ENCODE measurements at places on chromosomes 1 and 21.

- no peak for DNase-seq
Observed at GRCh38 chr1:77024500-77024899, 157.2 kb downstream of the ST6GALNAC5 start.

GRCh38 chr1:186016856-186017255 lies 282.7 kb downstream of the HMCN1 start:
- no peak for DNase-seq

- DNase-seq, result no peak
Observed at GRCh38 chr1:119409731-119410130, 5.2 kb upstream of the HSD3B2 start.

- DNase-seq, result peak; percentile 41
Observed at GRCh38 chr1:6343506-6344405, 49.8 kb downstream of the ACOT7 start.

DNA sequence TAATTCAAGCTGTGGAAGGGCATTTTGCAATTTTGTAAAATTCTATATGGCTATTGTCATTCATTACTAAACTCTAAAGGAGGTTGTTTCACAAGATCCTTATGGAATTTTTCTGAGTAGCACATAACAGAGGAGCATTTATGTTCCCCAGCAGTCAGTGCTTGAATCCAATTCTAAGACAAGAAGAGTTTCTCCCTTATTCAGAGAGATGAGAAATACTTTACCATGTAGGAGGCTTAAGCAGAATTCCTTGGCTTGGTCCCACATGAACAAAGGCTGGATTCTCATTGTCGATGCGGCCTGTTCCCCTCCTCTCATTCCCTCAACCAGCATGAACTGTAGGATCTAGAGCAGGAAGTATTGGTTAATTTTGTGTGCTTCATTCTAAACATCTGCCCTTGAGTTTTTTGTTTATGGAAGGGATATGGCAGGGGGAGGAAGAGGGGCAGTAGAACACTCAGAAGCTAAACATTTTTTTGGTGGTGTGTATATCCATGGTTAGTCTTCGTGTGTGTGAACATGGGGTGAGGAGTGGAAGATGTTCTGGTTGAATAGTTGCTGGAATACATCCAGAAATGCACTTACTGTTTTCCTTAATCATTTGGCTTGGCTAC lies 74.3 kb downstream of the LAMC1 start:
- no peak for DNase-seq

- DNase-seq, result no peak
Observed at GRCh38 chr1:54260810-54261209, 60.8 kb downstream of the MRPL37 start.

DNA sequence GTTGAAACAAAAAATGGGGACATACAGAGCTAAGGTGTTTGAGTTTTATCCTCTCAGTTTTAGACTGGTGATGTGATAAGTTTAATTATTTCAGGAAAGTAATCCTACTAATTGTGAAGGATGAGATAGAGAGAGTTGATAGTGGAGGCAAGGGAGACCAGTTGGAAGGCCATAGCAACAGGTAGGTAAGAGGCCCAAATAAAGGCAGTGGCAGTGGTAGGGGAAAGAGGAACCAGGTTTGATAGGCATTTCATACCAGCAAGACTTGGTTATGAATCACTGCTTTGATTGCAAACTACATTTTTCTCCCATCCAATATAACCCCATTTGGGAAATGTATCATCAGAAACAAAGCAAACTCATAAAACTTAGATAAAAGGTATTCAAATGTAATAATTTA lies 63.1 kb upstream of the SH3GLB1 start:
- DNase-seq, result no peak

DNA sequence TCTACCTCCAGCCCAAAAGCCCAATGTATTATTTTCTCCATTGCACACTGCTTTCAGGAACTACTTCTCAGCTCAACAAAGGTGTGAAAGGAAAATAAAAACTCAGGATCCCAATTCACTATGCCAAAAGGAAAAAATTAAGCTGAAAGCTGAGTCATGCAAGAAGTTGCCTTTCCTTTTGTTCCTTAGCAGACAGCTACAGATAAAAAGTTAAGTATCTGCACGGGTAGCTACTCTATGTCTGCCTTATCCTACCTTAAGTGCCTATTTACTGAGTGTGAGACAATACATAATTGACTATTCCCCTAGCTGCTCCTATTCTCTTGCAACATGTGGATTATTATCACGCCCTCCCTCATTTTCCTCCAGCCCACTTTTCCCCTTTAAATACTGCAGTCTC lies 84.1 kb downstream of the ADCY10 start:
- no peak for DNase-seq
